Muscle of arm (tissue), 14 donors: ENCODE measurements at places on chromosomes 4 and X. TPM values are rescaled to one million over a fixed set of nuclear protein-coding genes. Genes with fewer than 3 reads are reported as not detected.

Gene ETDB
- not detected for polyA plus RNA-seq

Gene MAGEE2
- polyA plus RNA-seq = 0.33 TPM

Gene CYTL1
- not detected for polyA plus RNA-seq

Gene PSAPL1
- not detected for polyA plus RNA-seq

Gene ARL13A
- polyA plus RNA-seq = 0.25 TPM

Gene VCX3A
- not detected for polyA plus RNA-seq

Gene PYURF
- 94.4 TPM for polyA plus RNA-seq

Gene DCX
- 29.3 TPM for polyA plus RNA-seq

Gene MAGEA9B
- polyA plus RNA-seq = not detected

Gene FAM47A
- polyA plus RNA-seq = not detected

Gene RASSF6
- polyA plus RNA-seq = 1.7 TPM

Gene HMGN5
- 33.3 TPM for polyA plus RNA-seq

Gene NAT8L
- polyA plus RNA-seq = 1.7 TPM

Gene TCEAL8
- 118 TPM for polyA plus RNA-seq

Gene F8A3
- not detected for polyA plus RNA-seq

Gene IL2
- polyA plus RNA-seq = not detected
